ENCODE measurements at places on chromosomes 1 and 21.
A peak's percentile ranks its signal among the peaks of the same experiment; 100 is the strongest.

DNA sequence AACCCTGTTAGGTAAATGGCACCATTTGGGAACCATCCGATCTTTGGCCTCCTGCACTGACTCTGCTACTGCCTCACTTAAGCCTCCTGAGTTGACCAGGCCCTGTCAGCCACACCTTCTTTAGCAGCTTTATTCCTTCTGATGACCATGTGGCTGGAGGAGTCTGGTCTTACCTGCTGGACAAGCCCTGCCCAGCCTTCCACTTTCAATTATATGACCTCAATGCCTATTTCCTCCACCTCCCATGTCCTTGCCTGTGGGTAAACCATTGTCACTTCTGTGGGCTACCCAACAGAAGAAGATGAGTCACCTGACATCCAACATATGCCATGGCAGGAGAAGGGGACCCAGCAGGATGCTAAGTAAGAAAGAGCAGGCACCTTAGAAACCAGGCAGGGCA lies 393.8 kb downstream of the NTNG1 start:
- DNase-seq, result no peak

DNA sequence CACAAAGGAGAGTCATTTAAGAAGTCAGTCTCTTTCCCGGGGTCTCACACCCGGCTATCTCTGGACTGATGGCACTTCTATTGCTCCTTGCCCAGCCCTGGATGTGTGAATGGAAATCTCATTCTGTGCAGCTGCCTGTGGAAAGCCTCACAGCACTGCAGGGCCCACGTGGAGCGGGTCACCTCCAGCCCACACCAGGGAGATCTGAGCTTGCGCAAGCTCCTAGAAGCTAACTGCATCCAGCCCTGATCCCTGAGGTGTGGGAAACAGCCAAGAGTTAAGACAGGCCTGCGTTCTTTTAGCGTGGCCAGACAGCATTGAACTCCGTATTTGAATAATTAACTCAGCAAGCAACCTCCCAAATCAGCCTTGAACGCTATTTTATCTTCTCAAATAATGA lies 150.5 kb downstream of the LRIG2 start:
- DNase-seq, result no peak

GRCh38 chr1:247360116-247360898 lies 28.6 kb upstream of the ZNF496 start:
- no peak for DNase-seq

- no peak for DNase-seq
Observed at GRCh38 chr1:210738256-210738655, 395.7 kb downstream of the KCNH1 start.

GRCh38 chr1:39917825-39918224 lies 16.1 kb upstream of the MYCL start:
- DNase-seq, result no peak

- no peak for DNase-seq
Observed at GRCh38 chr1:175763797-175764196, 20.4 kb upstream of the TNR start.

DNA sequence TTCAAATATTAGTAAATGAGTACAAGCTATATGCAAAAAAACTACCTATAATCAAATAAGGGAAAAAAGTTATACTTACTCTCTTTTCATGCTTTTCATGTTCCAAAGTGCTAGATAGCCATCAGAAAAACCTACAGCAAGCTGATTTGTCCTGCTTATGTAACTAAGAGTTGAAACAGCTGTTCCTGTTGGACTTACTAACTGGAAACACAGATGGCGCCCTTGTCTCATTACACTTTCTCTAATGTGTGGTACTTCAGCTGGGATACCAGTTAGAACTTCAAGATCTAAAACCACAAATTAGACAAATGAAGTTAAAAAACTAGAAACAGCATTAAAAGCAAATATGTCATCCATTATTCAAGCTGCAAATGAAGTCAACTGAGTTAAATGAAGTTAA lies 24.3 kb downstream of the AHCTF1 start:
- no peak for DNase-seq

- DNase-seq, result no peak
Observed at GRCh38 chr1:2405588-2406295, 6.6 kb downstream of the PEX10 start.

- DNase-seq, result no peak
Observed at GRCh38 chr1:53888681-53889080, 916 bp downstream of the YIPF1 start.

DNA sequence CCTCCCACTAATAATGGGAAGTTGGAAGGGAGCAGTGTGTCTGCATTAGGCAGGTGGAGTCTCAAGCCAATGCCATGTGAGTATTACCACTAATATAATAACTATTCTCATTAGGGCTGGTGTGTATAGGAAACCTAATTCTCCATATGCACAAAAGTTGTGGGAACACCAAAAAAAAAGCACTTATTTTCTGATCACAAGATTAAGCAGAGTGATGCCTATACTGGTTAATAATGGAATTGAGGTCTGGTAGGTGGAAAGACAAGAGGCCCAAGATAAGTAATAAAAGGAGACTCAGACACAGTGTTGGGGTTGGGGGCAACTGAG lies 7.0 kb upstream of the NPL start:
- DNase-seq, result no peak

GRCh38 chr1:200296091-200296661 lies 113.7 kb downstream of the ZNF281 start:
- no peak for DNase-seq

DNA sequence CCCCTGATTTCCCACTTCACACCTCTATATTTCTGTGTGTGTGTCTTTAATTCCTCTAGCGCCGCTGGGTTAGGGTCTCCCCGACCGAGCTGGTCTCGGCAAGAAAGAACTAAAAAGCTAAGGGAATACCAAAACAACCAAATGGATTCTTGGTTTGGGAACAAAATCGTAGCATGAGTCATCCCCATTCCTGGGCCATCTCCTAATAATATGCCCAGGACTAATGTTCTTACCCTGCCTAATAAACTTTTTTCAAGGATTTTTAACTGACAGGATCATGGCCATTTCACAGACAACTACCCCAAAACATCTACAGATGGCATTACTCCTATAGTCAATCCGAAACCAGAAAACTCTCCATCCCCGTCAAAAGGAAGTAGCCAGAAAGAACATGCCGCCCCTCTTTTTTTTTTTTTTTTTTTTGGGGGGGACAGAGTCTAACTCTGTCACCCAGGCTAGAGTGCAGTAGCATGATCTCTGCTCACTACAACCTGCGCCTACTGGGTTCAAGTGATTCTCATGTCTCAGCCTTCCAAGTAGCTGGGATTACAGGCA lies 4.1 kb upstream of the HPDL start:
- DNase-seq, result peak; percentile 6

- DNase-seq, result no peak
Observed at GRCh38 chr21:43728154-43728466, 9.2 kb downstream of the PDXK start.

DNA sequence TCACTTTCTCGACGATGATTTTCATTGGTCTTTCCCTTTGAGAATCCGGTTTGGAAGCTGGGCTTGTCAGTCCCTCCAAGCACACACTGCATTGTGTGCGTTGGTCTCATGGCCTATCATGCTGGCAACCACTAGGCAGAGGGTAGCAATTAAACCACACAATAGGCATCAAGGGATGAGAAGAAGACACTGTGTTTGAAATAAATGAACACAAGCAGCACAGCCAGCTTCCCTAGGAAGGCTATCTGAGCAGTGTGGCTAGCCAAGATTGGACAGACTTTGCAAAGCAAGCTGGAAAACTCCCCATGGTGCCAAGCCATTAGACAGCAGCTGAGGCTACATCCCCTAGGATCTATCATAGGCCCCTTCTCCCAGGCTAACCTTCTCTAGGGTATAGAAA lies 288.7 kb downstream of the NUF2 start:
- DNase-seq, result no peak

DNA sequence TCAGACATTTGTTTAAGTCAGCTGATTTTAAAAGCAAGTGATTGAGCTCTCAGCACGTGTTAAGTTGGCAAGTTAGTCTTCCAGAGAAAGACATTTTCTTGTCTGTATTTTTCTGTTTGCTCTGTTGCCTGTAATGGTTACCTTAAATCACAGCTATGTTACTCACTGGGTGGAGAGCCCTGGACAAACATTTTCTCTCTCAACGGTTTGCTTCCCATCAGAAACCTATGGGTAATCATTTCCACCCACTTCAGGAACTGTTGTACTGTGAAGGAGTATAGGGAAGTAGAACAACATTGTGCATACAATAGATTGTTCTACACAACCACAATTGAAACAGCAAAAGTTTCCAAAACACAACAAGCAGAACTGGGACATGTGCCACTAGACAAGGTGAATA lies 113.9 kb upstream of the DPT start:
- no peak for DNase-seq

GRCh38 chr1:154344977-154345837 lies 19.9 kb downstream of the ATP8B2 start:
- no peak for DNase-seq

DNA sequence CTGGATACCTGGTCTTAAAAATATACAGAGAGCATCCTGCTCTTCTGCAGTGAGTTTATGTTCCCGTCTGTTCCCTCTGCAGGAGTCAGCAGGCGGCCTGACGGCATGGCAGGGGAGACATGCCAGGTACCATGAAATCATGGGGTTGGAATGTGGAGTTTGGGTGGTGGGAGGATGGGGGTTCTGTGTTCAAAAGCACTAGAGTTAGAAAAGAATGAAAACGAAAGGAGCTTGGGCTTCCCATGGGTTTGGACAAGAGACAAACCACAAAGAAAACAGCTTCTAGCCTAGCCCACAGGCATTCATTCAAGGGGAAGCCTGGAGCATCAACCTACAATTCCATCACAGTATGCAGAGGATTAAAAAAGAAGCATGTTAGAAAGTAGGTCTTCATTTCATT lies 59.9 kb downstream of the WARS2 start:
- DNase-seq, result no peak

GRCh38 chr1:27536767-27537166 lies 46.8 kb upstream of the WASF2 start:
- DNase-seq, result no peak

DNA sequence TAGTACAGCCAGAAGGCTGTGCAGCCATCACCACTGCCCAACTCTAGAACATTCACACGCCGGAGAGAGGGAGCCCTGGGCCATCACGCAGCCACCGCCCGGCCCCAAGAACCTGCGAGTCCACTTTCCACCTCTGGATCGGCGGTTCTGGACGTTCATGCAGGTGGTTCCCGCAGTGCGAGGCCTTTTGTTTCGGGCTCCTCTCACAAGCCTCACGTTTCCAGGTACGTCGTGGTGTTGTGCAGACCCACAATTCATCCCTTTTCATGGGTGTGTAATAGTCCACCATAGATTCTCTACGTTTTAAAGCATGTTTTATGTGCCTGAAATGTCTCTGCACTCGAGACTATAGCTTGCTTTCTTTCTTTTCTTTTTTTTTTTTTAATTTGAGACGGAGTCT lies 23.6 kb downstream of the COL18A1 start:
- no peak for DNase-seq

- no peak for DNase-seq
Observed at GRCh38 chr1:932173-932510, 8.4 kb downstream of the SAMD11 start.

DNA sequence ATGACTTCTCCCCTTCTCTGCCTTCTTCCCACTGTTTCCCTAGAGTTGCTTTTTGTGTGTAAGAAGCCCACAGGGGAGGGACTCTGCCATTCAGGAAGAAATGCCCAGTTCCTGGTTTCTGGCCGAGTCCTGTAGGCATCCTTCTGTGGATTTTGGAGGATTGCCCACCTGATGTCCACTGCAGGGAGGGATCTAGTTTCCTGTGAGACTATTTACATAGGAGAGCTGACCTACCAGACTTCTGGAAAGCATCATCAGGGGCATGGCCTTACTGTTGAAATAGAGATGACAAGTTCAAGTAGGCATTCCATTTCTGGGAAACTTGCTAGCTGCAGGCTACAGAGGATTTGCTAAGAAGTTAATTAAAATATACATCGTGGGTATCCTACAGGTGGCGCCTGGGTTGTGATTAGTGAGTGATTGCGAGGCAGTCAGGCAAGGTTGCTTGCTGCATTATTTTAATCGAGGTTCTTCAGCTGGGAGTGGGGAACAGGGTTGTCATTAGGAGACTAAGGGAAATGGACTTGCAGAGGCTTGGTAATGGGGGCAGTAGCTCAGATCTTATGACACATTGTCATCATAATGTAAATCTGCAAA lies 148.7 kb downstream of the HHAT start:
- DNase-seq, result no peak

DNA sequence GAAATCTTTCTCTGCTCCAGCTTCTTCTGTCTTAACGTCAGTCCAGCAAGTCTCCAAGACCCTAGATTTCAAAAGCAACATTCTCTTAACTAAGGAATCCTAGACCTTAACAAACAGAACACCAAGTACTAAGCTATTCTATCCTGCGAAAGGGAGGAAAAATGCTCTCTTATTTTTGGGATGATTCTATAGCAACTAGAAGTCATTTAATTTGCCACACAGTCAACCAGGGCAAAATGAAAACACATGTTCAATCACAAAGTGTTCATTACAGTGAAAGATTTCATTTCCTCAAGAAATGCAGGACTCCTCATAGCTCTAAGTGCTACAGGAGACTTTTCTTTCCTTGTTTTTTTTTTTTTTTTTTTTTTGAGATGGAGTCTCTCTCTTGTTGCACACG lies 36.2 kb upstream of the DOCK7 start:
- DNase-seq, result no peak

GRCh38 chr1:58859769-58860485 lies 76.1 kb upstream of the JUN start:
- no peak for DNase-seq

- DNase-seq, result no peak
Observed at GRCh38 chr1:63294803-63295594, 27.4 kb upstream of the FOXD3 start.

DNA sequence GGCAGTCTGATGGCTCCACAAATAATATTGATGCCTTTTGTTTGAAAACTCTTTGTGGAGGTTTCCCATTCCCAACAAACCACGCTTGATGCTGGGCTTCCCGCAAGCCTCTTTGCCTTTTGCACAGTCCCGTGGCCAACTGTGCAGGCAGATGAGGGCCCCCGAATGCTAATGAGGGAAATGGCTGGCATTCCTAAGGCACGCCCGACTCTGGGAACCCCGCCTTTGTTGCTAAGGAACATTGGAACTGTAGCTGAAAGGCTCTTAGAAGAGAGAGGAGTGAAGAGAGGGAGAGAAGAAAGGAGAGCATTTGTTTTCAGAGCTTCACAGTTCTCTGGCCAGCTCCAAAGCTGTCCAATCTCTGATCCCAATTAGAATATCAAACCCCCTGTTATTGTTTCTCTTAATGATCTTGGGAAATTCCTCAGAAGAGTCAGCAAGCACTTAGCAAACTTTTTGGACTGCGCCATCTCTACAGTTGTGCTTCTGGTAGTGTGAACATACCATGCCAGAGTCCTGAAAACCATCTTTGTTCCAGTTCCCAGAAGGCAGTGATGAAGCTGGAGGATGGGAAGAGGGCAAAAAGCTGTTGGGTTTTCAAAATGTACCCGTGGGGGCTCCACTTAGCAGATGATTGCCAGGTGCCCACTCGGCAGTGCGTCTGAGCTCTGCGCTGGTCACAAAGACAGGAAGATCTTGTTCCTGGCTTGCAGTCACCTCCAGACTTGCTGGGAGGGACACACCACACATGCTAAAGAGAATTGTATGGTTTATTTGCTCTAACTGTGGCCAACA lies 60.1 kb upstream of the CYP2J2 start:
- DNase-seq, result no peak
